HFFc6 (cell line): ENCODE measurements at places on chromosomes 1 and 21.

- peaks cover 1% of the 10 kb centered on the region; the same call in 1 of the 2 replicates for H3K27me3 ChIP-seq
- H3K4me3 ChIP-seq, result no peak overlapping the region
- no peak overlapping the region for H3K27ac ChIP-seq
- no peaks in the 10 kb centered on the region for H3K36me3 ChIP-seq
- peak; percentile 62 for DNase-seq
- H3K4me1 ChIP-seq, result no peaks in the 10 kb centered on the region
Observed at GRCh38 chr1:99481391-99481996, 164.4 kb upstream of the PALMD start.

DNA sequence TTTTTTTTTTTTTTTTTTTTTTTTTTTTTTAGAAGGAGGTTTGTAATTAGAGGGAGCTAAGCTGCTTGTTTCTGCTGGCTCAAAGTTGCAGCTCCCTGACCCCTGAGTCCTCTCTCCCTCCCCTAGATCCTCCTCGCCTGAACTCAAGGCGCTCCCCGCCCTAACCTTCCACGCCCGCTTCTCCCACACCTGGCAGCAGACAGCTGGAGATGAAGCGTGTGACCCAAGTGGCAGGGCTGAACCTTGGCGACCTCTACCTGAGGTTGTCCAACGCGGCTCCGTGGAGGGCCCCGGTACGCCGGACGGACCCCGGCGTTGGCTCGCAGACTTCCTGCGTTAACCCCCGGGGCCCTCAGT is 795 bp downstream of the NGF start:
- H3K27me3 ChIP-seq, result peaks cover 2% of the 10 kb centered on the region
- peak overlapping the region; percentile 94 for H3K4me3 ChIP-seq
- no peak for DNase-seq
- H3K4me1 ChIP-seq, result peaks cover 55% of the 10 kb centered on the region
- H3K27ac ChIP-seq, result peak overlapping the region; percentile 97
- peaks cover 44% of the 10 kb centered on the region for H3K36me3 ChIP-seq

GRCh38 chr1:92902406-92902744 is 58.9 kb downstream of the DIPK1A start:
- H3K4me1 ChIP-seq, result peaks cover 5% of the 10 kb centered on the region; the same call in 1 of the 2 replicates
- peaks cover 20% of the 10 kb centered on the region for H3K36me3 ChIP-seq
- H3K27me3 ChIP-seq, result no peaks in the 10 kb centered on the region; the same call in 1 of the 2 replicates
- DNase-seq, result no peak

- no peak overlapping the region for H3K4me3 ChIP-seq
- DNase-seq, result no peak
- no peaks in the 10 kb centered on the region for H3K4me1 ChIP-seq
- no peak overlapping the region for H3K27ac ChIP-seq
- no peaks in the 10 kb centered on the region for H3K36me3 ChIP-seq
- no peaks in the 10 kb centered on the region; the same call in 1 of the 2 replicates for H3K27me3 ChIP-seq
Observed at GRCh38 chr1:69403756-69404320, 163.9 kb upstream of the LRRC7 start.
